B cell (primary cell): ENCODE measurements at places on chromosomes 7 and 10. TPM values are rescaled to one million over a fixed set of nuclear protein-coding genes. Genes with fewer than 3 reads are reported as not detected.

The C10orf105 gene
- total RNA-seq = not detected in 2 replicates

The STAG3 gene
- total RNA-seq = 22.0 and 24.8 TPM in 2 replicates

- H3K4me1 ChIP-seq = no peaks in the 10 kb centered on the region
- no peak overlapping the region for H3K27ac ChIP-seq
- no peak for DNase-seq
- H3K4me3 ChIP-seq = no peak overlapping the region
Observed at GRCh38 chr10:114437473-114438292, 33.4 kb upstream of the AFAP1L2 start.

DNA sequence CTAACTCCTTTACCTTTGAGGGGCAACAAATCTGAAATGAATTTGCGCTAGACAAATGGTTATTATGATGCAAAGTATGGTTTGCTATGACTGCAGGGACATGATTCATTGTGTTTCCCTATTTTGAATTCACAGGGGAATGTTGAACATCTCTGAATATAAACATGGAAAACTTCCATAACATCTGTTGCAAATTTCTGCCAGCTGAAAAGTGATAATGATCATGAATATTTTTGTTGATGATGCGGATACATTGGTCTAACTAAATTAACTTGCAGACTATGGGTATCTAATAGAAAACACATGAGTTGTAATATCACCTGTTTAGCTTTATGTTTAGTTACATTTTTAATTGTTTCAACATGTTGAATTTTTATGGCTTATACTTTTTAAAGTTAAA is 1325.5 kb downstream of the REEP3 start:
- no peaks in the 10 kb centered on the region for H3K27me3 ChIP-seq
- no peak overlapping the region for H3K27ac ChIP-seq
- no peaks in the 10 kb centered on the region for H3K4me1 ChIP-seq
- no peaks in the 10 kb centered on the region for H3K36me3 ChIP-seq
- no peak overlapping the region for H3K4me3 ChIP-seq

- H3K27ac ChIP-seq = no peak overlapping the region
- H3K4me3 ChIP-seq = no peak overlapping the region
- H3K4me1 ChIP-seq = peaks cover 3% of the 10 kb centered on the region
- no peaks in the 10 kb centered on the region for H3K36me3 ChIP-seq
Observed at GRCh38 chr10:35270100-35270499, 66.2 kb upstream of the CCNY start.

DNA sequence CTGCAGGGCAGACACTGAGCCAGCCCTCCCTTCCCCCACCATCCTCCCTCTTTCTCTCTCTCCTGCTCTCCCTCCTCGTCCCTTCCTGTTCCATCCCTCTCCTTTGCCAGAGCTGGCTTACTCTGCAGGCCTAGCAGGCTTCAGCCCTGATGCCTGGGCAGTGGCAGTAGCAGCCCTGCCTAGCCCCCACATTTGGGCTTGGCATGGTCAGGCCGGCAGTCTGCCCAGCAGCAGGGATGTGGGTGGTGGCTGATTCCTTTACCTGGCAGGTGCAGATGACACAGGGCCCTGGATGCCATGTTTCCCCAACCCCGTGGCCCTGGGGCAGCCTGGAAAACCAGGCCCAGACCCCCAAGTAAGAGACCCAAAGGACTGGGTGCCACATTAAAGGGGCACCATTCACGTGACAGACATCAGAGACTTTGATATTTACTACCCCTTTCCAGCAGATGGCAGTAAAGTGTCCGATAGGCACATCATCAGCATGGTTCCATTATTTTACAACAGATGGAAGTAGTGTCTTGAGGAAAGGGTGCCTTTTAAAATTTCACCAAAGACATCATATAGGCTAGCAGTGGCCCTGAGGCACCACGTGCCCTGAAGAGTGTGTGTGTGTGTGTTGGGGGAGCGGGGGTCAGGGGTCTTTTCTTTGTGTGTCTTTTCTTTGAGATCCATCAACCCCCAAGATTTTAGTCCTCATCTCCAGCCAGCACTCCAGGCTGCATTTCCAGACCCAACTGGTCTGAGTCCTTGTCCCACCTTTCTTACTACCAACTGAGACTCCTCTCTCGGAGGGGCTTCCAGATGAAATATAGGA is 5.9 kb downstream of the KCP start:
- H3K27me3 ChIP-seq = no peaks in the 10 kb centered on the region
